ENCODE measurements at places on chromosomes 13 and 19.
A peak's percentile ranks its signal among the peaks of the same experiment; 100 is the strongest.

DNA sequence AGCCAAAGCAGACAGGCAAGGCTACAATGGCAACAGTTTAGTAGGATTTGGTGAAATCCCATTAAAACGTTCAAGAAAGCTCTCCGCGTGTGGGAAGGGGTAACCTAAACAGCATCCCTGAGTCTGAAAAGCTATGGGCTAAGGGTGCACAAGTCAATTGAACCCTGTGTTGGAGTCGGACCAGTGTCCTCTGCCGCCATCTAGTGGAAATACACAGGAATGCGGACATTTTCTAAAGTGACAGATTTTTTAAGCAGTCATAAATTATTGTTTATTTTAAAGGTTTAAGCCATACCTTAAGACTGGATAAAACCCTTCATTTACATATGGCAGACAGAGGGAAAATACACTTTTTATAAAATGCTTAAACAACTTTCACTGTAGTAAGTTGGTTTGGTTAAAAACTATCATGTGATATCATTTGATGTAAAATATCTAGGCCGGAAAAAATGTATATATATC is 26.5 kb upstream of the LSM14A start:
- DNase-seq = peak; percentile 62

DNA sequence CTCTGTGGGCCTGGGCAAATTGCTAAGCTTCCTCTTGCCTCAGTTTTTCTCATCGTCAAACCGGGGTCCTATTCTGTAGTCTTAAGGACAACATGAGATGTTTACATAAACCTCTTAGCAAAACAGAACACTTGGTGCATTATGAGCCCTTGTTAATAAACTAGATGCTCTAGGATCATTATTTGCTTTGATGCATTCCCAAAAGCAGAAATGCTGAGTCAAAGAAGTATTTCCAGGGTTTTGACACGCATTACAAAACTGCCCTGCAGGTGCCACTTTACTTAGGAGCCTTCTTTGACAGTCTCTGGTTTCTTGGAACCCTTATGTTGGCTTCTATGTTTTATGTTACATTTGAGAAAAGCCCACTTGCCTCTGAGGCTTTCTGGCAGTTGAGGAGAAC is 12.1 kb downstream of the AKAP11 start:
- no peak for DNase-seq

GRCh38 chr19:32018014-32018413 is 327.4 kb upstream of the ZNF507 start:
- DNase-seq = no peak

GRCh38 chr13:47611664-47612288 is 389.3 kb downstream of the SUCLA2 start:
- DNase-seq = no peak

DNA sequence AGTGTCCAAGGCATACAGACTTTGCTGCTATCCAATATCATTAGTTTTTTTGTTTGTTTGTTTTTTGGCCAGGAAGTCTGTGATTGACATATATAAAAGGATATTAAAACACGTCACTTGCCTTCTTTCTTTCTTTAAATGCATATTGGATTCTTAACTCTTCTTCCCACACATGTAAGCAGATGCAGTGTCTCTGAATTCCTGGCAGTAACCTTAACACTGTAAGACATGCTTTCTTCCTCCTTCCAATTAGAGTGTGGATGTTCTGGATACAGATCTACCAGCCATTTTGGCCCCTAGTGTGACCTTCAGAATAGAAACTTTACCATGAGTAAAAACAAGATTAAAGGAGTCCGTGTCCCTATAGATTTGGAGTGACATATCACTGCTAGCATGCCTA is 967.4 kb upstream of the PRR20A start:
- DNase-seq = no peak

All from inflammatory macrophage (primary cell).